Activated CD8-positive, alpha-beta memory T cell treated with anti-CD3 and anti-CD28 coated beads, Interleukin-2, amount 10 ng/mL, durations not matched to agents 7 days and 5 days (primary cell): ENCODE measurements at places on chromosomes 5 and 9. TPM values are rescaled to one million over a fixed set of nuclear protein-coding genes. Genes with fewer than 3 reads are reported as not detected.

NMUR2 gene
- not detected for total RNA-seq

IFNB1 gene
- 1.1 TPM for total RNA-seq

GRCh38 chr9:34665067-34665380 is 2.6 kb upstream of the CCL27 start:
- H3K4me1 ChIP-seq = peaks cover 29% of the 10 kb centered on the region
- peak overlapping the region; percentile 80 for H3K4me3 ChIP-seq
- H3K27ac ChIP-seq = peak overlapping the region; percentile 90
- DNase-seq = no peak
- H3K36me3 ChIP-seq = peaks cover 18% of the 10 kb centered on the region

- peaks cover 3% of the 10 kb centered on the region for H3K36me3 ChIP-seq
- no peak overlapping the region for H3K27ac ChIP-seq
- H3K4me1 ChIP-seq = no peaks in the 10 kb centered on the region
These were observed 29.7 kb upstream of the CDK5RAP2 start for GRCh38 chr9:120609636-120610035.

GRCh38 chr5:1965925-1966324 is 83.2 kb upstream of the IRX4 start:
- no peaks in the 10 kb centered on the region for H3K36me3 ChIP-seq
- peaks cover 8% of the 10 kb centered on the region for H3K4me1 ChIP-seq
- H3K27ac ChIP-seq = no peak overlapping the region
- H3K27me3 ChIP-seq = no peaks in the 10 kb centered on the region

DNA sequence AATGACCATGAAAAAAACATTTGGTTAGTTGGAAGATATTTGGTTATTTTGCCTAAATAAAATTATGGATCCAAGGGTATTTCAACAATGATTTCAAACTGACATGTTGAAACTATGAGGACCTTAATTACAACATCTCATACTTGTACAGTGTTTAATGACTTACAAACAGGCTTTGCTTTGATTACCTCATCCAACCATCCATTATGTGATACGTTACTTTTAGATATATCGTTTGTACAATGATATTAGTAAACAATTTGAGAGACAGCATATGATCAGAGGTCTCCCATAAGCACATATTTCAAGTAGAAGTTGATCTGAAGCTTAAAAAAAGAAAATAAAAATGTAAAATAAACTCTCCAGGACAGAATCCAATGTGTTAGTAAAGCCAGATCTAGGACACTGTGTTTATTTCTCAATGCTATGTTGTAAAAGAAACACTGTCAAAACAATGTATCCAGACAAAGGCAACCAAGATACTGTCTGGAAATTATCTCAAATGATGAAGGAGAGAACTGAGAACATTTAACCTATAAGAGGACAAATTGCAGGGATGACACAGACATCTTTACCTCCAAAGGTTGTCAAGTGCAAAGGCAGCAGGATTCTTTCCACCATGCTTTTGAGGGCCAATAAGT is 116.0 kb upstream of the TARS1 start:
- H3K4me3 ChIP-seq = no peak overlapping the region
- DNase-seq = no peak
- no peaks in the 10 kb centered on the region for H3K27me3 ChIP-seq

- H3K27ac ChIP-seq = no peak overlapping the region
- no peak for DNase-seq
- H3K36me3 ChIP-seq = no peaks in the 10 kb centered on the region
- no peak overlapping the region for H3K4me3 ChIP-seq
- H3K27me3 ChIP-seq = no peaks in the 10 kb centered on the region
These were observed 8.0 kb upstream of the SPOCK1 start for GRCh38 chr5:137507150-137507549.
